ENCODE measurements at places on chromosomes 3 and 15.

- H3K27me3 ChIP-seq = no peaks in the 10 kb centered on the region
- no peak overlapping the region for H3K4me3 ChIP-seq
- no peaks in the 10 kb centered on the region for H3K36me3 ChIP-seq
- no peak overlapping the region for H3K27ac ChIP-seq
- no peaks in the 10 kb centered on the region for H3K4me1 ChIP-seq
Observed at GRCh38 chr3:60812502-60812901, 438.8 kb downstream of the FHIT start.

- DNase-seq = no peak
- no peak overlapping the region for H3K4me3 ChIP-seq
- H3K36me3 ChIP-seq = no peaks in the 10 kb centered on the region
Observed at GRCh38 chr15:83380059-83380458, 67.1 kb upstream of the SH3GL3 start.

DNA sequence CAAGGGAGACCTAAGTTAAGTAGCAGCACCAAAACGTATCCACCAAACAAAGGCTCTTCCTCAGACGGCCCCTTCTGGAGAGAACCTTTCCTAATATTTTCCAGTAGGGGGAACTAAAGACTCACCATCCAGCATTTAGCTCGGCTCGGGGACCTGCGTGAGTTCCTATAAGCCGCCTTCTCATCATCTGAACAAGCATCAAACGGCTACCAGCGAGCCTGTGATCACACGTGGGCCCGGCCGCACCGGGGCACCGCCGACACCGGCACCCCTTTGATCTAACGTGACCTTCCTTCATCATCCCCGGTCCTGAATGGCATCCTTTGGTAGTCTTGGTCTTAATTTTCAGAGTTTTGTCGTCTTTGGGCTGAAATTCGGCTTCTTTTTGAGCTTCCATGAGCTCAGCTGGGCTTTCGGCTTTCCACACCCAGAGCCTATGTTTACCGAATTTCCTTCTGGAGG is 1.4 kb upstream of the ROBO2 start:
- peak; percentile 42 for DNase-seq
- H3K36me3 ChIP-seq = no peaks in the 10 kb centered on the region
- peak overlapping the region; percentile 37 for H3K4me3 ChIP-seq
- no peaks in the 10 kb centered on the region for H3K27me3 ChIP-seq
- H3K27ac ChIP-seq = no peak overlapping the region

DNA sequence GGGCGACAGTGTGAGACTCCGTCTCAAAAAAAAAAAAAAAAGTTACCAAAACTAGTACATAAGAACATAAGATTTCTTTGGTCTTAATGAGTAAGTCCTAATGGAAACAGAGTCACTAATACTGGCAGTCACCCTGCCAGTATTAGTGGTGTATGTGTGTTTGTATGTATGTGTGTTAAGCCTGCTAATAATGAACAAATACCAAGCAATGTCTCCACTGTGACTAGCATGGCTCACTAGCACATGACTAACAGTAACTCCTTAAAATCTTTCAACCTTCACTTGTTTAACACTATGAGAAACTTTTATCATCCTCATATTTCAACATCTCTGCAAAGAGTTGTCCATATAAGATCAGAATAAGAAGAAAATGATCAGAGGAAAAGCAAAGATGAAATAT is 231.0 kb upstream of the ATP11B start:
- H3K36me3 ChIP-seq = no peaks in the 10 kb centered on the region
- H3K27ac ChIP-seq = no peak overlapping the region
- no peak overlapping the region for H3K4me3 ChIP-seq
- no peaks in the 10 kb centered on the region for H3K27me3 ChIP-seq
- H3K4me1 ChIP-seq = no peaks in the 10 kb centered on the region

DNA sequence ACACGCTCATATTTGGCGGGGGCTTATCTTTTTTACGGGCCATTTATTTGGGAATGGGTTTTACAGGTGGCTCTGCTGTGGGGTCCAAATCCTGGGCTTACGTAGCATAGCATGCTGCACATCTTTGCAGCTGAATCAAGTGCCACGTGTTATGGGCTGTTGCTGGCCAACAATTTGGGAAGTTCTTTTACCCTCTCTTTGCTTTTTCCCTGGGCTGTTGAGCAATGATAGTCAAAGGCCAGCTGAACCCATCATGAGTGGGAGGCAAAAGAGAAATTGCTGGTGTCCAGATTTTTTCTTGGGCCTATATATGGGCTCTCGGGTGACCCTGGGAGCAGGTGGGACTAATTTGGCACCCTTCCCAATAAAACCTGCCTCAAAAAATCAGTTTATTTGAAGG is 209.3 kb upstream of the SATB1 start:
- no peak overlapping the region for H3K27ac ChIP-seq
- no peaks in the 10 kb centered on the region for H3K27me3 ChIP-seq
- no peaks in the 10 kb centered on the region for H3K4me1 ChIP-seq
- no peaks in the 10 kb centered on the region for H3K36me3 ChIP-seq
- H3K4me3 ChIP-seq = no peak overlapping the region

DNA sequence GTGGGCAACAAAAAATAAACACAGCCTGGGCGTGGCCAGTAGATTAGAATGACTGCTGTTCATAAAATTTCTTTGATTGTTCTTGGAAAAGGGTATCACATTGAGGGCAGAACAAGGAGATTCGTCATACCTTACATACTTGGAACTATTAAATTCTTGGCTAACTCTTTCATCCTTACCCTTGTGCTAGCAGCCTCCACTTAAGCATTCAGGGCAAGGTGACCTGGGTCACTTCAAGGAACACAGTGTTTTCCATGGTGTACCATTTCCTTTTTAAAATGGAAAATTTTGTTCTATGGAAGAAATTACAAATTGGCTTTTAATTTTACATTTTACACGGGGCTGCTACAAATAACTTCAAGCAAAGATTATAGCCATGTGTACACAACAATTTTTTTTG is 60.8 kb downstream of the MINDY4B start:
- no peaks in the 10 kb centered on the region for H3K4me1 ChIP-seq
- no peak overlapping the region for H3K4me3 ChIP-seq
- H3K27ac ChIP-seq = no peak overlapping the region
- no peaks in the 10 kb centered on the region for H3K36me3 ChIP-seq
- DNase-seq = no peak

GRCh38 chr3:52537165-52537620 is 788 bp downstream of the UQCC5 start:
- H3K4me1 ChIP-seq = peaks cover 21% of the 10 kb centered on the region
- peak overlapping the region; percentile 92 for H3K27ac ChIP-seq
- no peaks in the 10 kb centered on the region for H3K27me3 ChIP-seq
- H3K4me3 ChIP-seq = peak overlapping the region; percentile 94

GRCh38 chr15:69536726-69537512 is 84.3 kb downstream of the RPLP1 start:
- no peaks in the 10 kb centered on the region for H3K27me3 ChIP-seq
- no peak for DNase-seq
- no peaks in the 10 kb centered on the region for H3K4me1 ChIP-seq
- no peaks in the 10 kb centered on the region for H3K36me3 ChIP-seq

- H3K4me1 ChIP-seq = no peaks in the 10 kb centered on the region
- DNase-seq = no peak
- no peaks in the 10 kb centered on the region for H3K36me3 ChIP-seq
Observed at GRCh38 chr15:56760186-56760585, 26.9 kb upstream of the ZNF280D start.
